Stimulated activated CD4-positive, alpha-beta T cell treated with anti-CD3 and anti-CD28 coated beads, Interleukin-15, amount 100 ng/mL, for 24 hours (primary cell): ENCODE measurements at places on chromosomes 4 and X.

GRCh38 chrX:154355776-154356140 lies 18.7 kb downstream of the FLNA start:
- DNase-seq, result no peak

GRCh38 chr4:1187182-1187581 lies 14.8 kb upstream of the SPON2 start:
- DNase-seq, result no peak

DNA sequence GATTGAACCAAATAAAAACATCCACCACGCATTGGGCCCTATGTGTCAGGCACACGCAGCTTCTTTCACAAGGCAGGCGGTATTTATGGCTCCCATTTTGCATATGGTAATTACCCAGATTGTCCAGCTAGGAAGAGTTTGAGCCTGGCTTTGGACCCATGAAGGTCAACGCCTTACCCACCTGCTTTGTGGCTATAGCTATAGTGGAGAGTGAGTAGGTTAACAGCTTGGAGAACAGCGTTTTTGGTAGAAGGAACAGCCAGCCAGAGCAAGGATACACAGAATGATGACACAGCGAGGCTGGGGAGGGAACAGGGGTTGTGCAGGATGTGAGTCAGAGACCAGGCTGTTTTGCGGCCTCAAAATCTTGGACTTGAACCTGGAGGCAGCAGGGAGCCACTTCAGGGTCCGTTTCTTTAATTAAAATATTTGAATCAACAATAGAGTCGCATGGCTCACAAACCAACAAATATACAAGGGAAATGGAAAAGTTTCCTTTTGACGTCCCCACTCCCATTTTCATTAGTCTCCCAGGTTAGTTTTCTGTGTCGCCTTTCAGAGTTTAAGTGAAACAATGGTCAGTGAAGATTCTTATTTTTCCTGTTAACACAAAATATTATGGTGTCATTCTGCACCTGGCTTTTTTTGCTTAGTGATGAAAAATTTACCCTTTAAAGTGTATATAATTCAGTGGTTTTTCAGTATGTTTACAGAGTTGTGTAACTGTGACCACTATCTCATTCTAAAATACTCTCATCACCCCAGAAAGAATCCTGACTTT lies 118.2 kb upstream of the STX18 start:
- DNase-seq, result no peak

DNA sequence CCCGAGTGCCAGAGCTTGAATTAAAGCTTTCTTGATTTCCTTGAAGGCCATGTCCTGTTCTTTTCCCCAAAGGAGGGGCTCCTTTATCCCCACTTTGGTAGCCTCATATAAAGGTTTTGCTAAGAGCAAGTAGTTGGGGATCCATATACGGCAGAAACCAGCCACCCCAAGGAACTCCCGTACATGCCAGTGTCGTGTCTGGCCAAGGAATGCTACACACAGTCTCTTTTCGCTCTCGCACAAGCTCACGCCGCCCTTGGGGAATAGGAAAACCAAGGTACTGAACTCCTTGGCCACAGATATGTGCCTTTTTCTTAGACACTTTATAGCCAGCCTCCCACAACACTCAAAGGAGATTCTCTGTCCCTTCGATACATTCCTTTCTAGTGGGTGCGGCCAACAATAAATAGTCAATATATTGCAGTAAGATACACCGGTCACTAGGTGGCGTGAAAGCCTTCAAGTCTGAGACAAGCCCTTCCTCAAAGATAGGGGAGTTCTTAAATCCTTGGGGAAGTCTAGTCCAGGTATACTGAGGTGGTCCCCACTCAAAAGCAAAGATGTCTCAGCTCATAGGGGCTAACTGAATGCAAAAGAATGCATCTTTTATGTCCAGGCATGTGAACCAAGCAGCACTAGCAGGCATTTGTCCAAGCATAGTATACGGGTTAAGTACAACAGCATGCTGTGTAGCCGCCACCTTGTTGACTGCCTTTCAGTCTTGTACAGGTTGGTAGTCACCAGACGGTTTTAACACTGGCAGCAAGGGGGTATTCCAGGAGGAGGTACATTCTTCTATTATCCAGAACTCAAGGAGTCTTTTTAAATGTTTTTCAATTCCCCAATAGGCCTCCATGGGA lies 57.8 kb upstream of the XAGE1B start:
- peak; percentile 38 for DNase-seq

DNA sequence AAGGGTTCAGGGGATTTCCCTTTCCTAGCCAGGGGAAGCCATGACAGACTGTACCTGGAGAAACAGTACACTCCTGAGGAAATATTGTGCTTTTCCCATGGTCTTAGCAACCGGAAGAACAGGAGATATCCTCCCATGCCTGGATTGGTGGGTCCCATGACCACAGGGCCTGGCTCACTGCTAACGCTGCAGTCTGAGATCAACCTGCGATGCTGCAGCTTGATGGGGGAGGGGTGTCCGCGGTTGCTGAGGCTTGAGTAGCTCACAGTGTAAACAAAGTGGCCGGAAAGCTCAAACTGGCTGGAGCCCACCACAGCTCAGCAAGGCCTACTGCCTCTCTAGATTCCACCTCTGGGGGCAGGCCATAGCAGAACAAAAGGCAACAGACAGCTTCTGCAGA lies 819.5 kb downstream of the TECRL start:
- no peak for DNase-seq

DNA sequence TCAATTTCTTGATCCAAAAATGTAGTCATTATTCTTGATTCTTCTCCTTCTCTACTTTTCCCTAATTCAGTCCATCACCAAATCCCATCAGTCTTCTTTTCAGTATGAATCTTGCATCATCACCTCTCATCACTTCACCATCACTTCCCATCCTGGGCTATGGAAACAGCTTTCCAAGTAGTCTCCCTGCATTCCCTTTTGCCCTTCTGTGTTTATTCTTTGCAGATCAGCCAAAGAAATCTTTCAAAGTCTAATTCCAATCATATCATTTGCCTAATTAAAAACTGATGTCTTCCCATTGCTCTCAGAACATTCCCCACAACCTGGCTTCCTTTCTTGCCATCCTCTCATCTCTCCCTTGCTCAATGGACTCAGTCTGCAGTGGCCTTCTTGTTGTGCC lies 201.7 kb upstream of the ADAMTS3 start:
- no peak for DNase-seq

DNA sequence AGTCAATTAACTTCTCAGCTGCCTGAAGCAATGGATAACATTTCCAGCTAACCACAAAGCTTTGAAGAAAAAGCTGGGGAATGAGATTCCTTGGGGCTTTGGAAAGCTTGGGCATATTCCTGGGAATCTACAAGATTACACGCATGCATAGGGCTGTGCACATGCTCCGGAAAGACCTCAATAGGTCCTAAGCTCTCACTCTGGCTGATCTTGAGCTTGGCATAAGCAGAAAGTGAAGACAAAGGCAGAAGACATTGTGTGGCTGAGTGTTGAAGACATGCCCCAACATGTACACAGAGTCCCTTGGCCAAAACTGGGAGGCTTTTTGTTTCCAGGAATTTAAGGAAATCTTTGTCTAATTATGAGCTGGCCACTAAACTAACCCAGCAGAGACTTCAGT lies 31.2 kb downstream of the ATG4A start:
- DNase-seq, result no peak
